ENCODE measurements at places on chromosomes 3 and 15. TPM values are rescaled to one million over a fixed set of nuclear protein-coding genes. Genes with fewer than 3 reads are reported as not detected.

Gene SOX2
- 0.16 TPM for total RNA-seq

Gene TMEM266
- not detected for total RNA-seq

Gene ACVR2B
- total RNA-seq, result 5.5 TPM

Gene GLDN
- total RNA-seq, result 4.8 TPM

Gene CLDN18
- total RNA-seq, result not detected

Gene SKOR1
- 0.22 TPM for total RNA-seq

Gene BCL2A1
- total RNA-seq, result 0.30 TPM

Gene PLSCR5
- total RNA-seq, result not detected

Gene ALG1L2
- total RNA-seq, result not detected

Gene GPR149
- total RNA-seq, result not detected

Gene LSAMP
- total RNA-seq, result 1.2 TPM

Gene CNTN3
- 1.2 TPM for total RNA-seq

Gene ROPN1B
- 4.0 TPM for total RNA-seq

Gene EFCAB12
- not detected for total RNA-seq

Gene GOLGA8S
- total RNA-seq, result 0.33 TPM

Gene UQCC5
- 65.8 TPM for total RNA-seq

Gene RFTN1
- 22.9 TPM for total RNA-seq

Gene FBLN2
- 56.7 TPM for total RNA-seq

Gene MYLK
- 11.1 TPM for total RNA-seq

Gene ZNF654
- 9.9 TPM for total RNA-seq

Gene PSTPIP1
- total RNA-seq, result 3.5 TPM

Gene TMEM108
- 2.4 TPM for total RNA-seq

Gene COL7A1
- 24.4 TPM for total RNA-seq

Gene CORO2B
- total RNA-seq, result 5.0 TPM

Gene ATP8B4
- 2.5 TPM for total RNA-seq

Gene UNC13C
- total RNA-seq, result 0.22 TPM

Gene SLC28A1
- total RNA-seq, result 0.91 TPM

Gene MON1A
- total RNA-seq, result 8.4 TPM

Gene SEMA5B
- total RNA-seq, result 5.3 TPM

Gene DHX36
- 31.9 TPM for total RNA-seq

Gene COL8A1
- 16.4 TPM for total RNA-seq

Gene SLC9C1
- total RNA-seq, result 1.3 TPM

Gene WNT7A
- not detected for total RNA-seq

Gene LIPH
- 0.44 TPM for total RNA-seq

Gene PIGZ
- 3.7 TPM for total RNA-seq

Gene FYTTD1
- 78.7 TPM for total RNA-seq

Gene MAP1A
- 56.0 TPM for total RNA-seq

Gene NOP10
- total RNA-seq, result 140 TPM

Gene MITF
- total RNA-seq, result 81.9 TPM

Gene CYP8B1
- total RNA-seq, result not detected

Gene PLIN1
- 1.6 TPM for total RNA-seq

Gene PRRT3
- total RNA-seq, result 0.47 TPM

Gene FANCD2
- 0.77 TPM for total RNA-seq

Gene ITPR1
- total RNA-seq, result 29.0 TPM

Gene LCTL
- not detected for total RNA-seq

Gene ANKRD63
- not detected for total RNA-seq

Gene TLR9
- 0.66 TPM for total RNA-seq
